ENCODE measurements at places on chromosomes 7 and 10.

DNA sequence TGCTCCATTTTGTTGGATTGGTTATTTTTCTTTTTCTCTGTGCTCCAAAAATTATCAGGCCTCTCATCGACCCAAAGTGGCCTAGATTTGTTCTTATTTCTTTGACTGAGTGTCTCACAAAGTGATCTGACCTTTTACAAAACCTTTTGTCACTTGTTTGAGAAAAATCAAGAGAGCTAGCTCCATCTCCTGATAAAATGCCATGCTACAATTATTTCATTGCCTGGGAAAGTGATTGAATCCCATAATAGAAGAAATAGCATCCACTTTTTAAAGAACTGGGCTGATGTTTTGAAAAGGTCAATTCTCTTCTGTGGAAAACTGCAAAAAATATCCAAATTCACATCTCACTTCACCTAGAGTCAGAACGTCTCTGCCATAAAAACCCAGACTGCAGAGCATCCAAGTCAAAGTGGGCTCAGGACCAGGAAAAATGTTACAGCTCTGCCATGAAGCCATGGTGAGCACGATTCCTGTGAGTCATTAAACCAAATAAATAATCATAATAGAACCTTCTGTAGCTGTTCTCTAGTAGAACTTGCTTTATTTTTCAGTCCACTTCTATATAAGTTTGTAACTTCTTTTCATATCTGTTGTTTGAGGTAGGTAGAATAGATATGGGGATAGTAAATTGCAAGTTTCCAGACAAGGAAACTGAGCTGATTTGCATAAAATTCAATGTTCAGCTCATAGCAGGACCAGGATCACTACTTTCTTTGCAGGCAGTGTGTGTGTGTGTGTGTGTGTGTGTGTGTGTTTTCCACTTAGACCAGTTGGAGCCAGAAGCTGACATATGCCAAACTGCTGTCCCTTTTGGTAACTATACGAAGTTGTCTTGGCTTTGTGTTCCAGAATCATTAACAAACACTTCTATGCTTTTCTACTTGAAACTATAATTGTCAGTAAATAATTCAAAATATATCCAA is 632.5 kb upstream of the ANKRD30A start:
- H3K36me3 ChIP-seq: no peaks in the 10 kb centered on the region
- H3K4me1 ChIP-seq: peaks cover 10% of the 10 kb centered on the region
- H3K27me3 ChIP-seq: no peaks in the 10 kb centered on the region
- no peak for DNase-seq
- H3K27ac ChIP-seq: no peak overlapping the region
- no peak overlapping the region for H3K4me3 ChIP-seq

DNA sequence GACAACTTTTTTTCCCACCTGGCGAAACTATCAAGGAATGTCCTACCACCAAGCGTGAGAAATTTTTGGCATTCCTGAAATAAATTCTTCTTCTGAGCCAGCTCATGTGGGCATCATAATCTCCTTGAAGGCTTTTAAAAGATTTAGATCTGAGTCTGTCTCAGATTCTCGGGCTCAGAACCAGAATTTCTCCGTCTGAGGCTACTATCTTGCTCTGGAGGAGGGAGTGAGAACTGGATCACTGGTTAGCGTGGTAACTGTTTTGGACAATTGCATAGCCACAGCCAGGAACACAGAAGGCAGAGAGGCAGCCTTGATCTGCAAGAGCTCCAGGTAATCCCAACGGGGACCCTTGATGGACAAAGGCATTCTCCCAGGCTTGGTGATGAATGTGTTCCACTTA is 1.0 kb upstream of the PLAC9 start:
- H3K4me1 ChIP-seq: peaks cover 21% of the 10 kb centered on the region
- peak overlapping the region; percentile 70 for H3K4me3 ChIP-seq
- H3K27me3 ChIP-seq: peaks cover 35% of the 10 kb centered on the region

GRCh38 chr10:30671026-30671616 is 41.6 kb upstream of the LYZL2 start:
- H3K4me1 ChIP-seq: peaks cover 31% of the 10 kb centered on the region
- H3K27me3 ChIP-seq: no peaks in the 10 kb centered on the region
- no peak overlapping the region for H3K4me3 ChIP-seq

DNA sequence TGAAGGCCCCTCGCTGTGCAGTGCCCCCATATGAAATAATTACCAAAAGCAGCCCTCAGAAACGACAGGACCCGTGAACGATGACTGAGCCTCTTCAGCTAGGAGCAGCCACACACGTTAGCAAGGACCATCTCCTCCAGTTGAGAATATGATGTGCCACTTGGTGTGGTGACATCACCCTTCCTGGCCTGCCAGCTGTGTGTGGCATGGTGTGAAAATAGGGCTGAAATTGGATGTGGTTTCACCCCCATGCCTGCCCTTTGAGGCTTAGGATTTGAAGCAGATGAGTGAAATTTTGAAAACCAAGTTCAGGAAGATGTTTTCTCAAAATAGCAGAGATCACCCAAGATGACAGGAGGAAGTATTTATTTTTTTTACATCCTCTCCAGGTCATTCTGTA is 49.1 kb upstream of the BTBD16 start:
- DNase-seq: no peak
- no peaks in the 10 kb centered on the region for H3K27me3 ChIP-seq
- H3K4me1 ChIP-seq: no peaks in the 10 kb centered on the region
- peaks cover 2% of the 10 kb centered on the region for H3K36me3 ChIP-seq
- H3K4me3 ChIP-seq: no peak overlapping the region

- peaks cover 40% of the 10 kb centered on the region for H3K4me1 ChIP-seq
- H3K4me3 ChIP-seq: no peak overlapping the region
- H3K27me3 ChIP-seq: no peaks in the 10 kb centered on the region
- H3K27ac ChIP-seq: no peak overlapping the region
Measured at GRCh38 chr7:10981317-10981716, 7.6 kb downstream of the PHF14 start.

DNA sequence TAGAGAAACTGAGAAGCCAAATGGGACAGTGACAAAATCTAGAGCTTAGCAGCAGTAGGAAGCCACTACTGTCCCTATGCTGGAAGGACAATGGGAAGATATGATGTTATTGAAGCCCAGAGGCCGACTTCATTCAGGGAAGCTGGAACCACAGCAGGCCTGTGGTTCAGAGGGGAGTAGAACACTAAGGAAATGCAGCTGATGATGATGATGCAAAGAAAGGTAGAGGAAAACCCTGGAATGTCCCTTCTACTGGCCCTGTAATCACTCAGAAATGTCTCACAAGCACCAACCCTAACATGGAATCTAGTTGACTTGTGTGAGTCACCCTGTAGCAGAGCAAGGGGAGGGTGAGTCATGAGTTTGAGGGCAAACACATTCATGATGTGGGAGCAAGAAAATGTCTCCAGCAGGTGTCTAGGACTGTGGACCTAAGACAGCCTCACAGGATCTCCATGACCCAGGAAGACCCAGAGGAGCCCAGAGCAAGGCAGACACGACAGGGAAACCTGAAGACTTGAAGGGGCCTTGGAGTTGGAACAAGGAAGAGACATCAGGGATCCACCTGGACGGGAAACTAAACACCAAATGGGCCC is 37.0 kb upstream of the LRRC17 start:
- DNase-seq: no peak
- no peak overlapping the region for H3K4me3 ChIP-seq
- H3K27ac ChIP-seq: peak overlapping the region; percentile 38
- no peaks in the 10 kb centered on the region for H3K36me3 ChIP-seq
- H3K27me3 ChIP-seq: no peaks in the 10 kb centered on the region

GRCh38 chr10:50541921-50542320 is 81.8 kb downstream of the SGMS1 start:
- H3K27ac ChIP-seq: no peak overlapping the region
- peaks cover 54% of the 10 kb centered on the region for H3K4me1 ChIP-seq
- no peak for DNase-seq
- no peaks in the 10 kb centered on the region for H3K27me3 ChIP-seq
- H3K36me3 ChIP-seq: no peaks in the 10 kb centered on the region

- H3K4me1 ChIP-seq: peaks cover 45% of the 10 kb centered on the region
- peak; percentile 9 for DNase-seq
- H3K27ac ChIP-seq: peak overlapping the region; percentile 93
- no peaks in the 10 kb centered on the region for H3K27me3 ChIP-seq
- H3K4me3 ChIP-seq: peak overlapping the region; percentile 95
Measured at GRCh38 chr10:70405037-70405824, 1.3 kb downstream of the EIF4EBP2 start.

GRCh38 chr10:130254243-130254642 is 118.1 kb downstream of the GLRX3 start:
- H3K27ac ChIP-seq: no peak overlapping the region
- H3K27me3 ChIP-seq: no peaks in the 10 kb centered on the region
- DNase-seq: no peak

DNA sequence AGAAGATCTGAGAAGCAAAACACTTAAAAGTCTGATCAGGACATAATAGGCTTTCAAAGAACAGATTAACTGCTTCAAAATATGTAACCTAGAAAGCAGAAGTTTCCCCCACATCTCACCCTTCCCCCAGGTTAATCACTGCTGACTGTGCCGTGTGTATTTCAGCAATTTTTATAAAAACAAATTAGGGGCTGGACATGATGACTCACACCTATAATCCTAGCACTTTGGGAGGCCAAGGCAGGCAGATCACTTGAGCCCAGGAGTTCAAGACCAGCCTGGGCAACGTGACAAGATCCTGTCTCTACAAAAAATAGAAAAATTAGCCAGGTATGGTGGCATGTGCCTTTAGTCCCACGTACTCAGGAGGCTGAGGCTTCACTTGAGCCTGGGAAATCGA is 67.6 kb upstream of the GATA3 start:
- H3K4me3 ChIP-seq: no peak overlapping the region
- DNase-seq: no peak
- no peaks in the 10 kb centered on the region for H3K27me3 ChIP-seq

DNA sequence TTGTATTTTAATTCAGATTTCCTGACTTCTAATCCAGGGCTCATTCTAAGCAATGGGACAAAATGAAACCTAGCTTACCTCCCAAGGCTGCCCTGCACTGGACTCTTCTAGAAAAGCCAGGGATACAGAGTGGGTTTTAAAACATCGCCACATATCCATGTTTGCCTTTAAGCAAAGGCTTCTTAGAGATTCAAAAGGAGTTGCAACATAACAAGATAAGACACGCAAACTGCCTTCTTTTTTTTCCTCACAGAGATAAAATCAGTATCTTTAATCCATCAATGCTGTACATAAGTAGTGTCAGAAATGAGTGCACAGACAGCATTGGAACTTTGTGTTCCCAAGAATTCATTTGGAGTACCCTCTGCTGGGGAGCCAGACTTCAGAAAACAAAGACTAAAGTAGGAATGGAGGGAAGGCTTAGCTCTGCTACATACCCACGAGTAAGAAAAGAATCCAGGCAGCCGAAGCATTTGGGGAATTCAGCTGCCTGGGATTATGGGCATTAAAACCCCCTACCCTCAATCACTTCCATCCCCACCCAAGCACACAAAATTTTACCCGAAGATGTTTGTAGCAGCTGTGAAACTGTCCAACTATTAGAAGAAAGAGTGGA is 427.8 kb downstream of the ARL4A start:
- peaks cover 18% of the 10 kb centered on the region for H3K4me1 ChIP-seq
- H3K27ac ChIP-seq: peak overlapping the region; percentile 81
- no peak for DNase-seq
- peaks cover 3% of the 10 kb centered on the region for H3K36me3 ChIP-seq
- H3K4me3 ChIP-seq: no peak overlapping the region
- no peaks in the 10 kb centered on the region for H3K27me3 ChIP-seq

DNA sequence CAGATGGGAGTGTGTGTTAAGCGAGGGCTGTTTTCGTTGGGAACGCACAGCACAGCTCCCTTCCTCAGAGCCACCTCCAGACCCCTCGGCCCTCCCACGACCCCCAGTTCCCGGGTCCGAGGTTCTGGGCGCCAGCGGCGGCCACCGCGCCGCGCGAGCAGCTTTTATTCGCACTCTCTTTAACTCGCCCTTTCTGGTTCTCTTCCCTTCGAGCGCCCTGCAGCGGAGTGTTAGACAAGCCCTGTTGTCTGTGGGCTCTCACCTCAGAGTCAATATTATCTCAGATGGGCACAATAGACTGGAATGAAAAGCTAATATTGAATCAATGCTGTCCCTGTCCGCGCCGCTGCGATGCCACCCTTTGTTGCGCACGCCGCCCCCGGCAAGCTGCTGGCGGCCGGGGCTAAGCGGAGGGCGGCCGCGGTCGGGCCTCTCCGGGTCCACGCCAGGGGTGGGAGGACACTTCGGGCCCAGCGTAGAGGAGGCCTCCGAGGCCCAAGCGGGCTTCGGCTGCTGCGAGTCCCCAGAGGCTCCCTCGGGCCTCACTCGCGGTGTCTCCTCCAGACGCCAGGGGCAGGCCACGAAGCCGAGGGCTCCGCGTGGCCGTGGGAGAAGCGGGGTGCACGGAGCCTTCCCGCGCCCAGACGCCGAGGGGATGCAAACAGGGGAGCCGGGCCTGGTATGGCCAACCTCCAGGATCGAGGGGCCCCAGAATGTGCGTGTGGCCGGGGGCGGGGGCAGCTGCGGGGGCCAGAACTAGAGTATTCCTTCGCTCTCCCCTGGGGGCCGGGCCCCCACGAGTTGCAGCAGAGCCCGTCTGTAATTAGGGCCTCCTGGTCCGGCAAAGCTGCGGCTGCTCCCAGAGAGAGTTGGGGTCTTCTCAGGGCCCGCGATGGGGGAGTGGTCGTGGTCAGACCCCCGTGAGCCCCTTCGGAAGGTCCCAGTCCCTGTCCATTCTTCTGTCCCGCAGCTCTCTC is 7.9 kb upstream of the EMX2 start:
- H3K4me1 ChIP-seq: peaks cover 14% of the 10 kb centered on the region
- H3K27me3 ChIP-seq: peaks cover 99% of the 10 kb centered on the region
- H3K4me3 ChIP-seq: peak overlapping the region; percentile 69
- no peak for DNase-seq
- H3K27ac ChIP-seq: no peak overlapping the region

DNA sequence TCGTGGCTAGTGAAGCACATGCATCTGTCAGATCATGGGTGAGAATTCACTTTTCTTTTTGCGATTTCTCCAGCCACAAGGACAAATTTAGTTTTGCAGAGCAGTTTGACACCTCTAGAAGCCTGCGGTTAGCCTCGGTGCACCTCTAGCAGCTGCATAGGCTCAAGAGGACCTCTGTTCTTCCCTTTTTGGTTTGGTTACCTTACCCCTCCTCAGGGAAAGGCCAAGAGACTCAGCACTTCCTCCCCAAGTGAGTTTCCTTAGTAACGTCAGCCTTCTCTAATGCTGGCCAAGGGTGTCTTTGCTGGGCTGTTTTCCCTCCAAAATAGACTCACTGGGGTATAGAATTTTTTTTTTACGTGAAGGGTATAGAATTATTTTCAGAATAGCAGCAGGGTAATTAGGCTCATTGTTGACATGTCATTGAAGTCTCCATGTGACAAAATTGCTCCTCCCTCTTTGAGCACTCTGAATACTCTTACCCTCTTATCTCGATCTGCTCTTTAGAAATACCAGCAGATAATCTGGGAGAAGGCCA is 97.8 kb downstream of the AUTS2 start:
- no peak overlapping the region for H3K4me3 ChIP-seq
- H3K27ac ChIP-seq: no peak overlapping the region
- no peaks in the 10 kb centered on the region for H3K36me3 ChIP-seq
- peaks cover 20% of the 10 kb centered on the region for H3K4me1 ChIP-seq
- no peak for DNase-seq
